Heart right ventricle (tissue), 16 donors: ENCODE measurements at places on chromosomes 16 and 17. TPM values are rescaled to one million over a fixed set of nuclear protein-coding genes. Genes with fewer than 3 reads are reported as not detected.

Gene PLXDC1
- 9.5 TPM for total RNA-seq

DNA sequence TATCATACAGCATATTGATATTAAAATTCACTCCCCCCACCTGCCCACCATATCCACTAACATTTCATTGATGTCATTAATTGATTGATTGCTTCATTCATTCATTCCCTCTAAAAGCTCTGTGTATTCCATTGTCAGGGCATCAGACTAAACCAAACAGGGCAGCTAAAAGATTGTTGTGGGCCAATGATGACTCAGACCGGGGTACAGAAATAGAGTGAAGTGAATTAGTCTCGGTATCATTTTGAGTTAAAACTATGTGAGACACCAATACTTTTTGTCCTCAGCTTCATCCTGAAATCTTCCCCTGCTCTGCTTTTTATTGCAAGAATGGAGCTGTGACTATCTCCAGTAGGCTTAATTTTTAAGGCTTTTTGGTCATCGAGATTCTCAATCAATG, 868.3 kb downstream of the CDH11 start:
- DNase-seq: no peak

DNA sequence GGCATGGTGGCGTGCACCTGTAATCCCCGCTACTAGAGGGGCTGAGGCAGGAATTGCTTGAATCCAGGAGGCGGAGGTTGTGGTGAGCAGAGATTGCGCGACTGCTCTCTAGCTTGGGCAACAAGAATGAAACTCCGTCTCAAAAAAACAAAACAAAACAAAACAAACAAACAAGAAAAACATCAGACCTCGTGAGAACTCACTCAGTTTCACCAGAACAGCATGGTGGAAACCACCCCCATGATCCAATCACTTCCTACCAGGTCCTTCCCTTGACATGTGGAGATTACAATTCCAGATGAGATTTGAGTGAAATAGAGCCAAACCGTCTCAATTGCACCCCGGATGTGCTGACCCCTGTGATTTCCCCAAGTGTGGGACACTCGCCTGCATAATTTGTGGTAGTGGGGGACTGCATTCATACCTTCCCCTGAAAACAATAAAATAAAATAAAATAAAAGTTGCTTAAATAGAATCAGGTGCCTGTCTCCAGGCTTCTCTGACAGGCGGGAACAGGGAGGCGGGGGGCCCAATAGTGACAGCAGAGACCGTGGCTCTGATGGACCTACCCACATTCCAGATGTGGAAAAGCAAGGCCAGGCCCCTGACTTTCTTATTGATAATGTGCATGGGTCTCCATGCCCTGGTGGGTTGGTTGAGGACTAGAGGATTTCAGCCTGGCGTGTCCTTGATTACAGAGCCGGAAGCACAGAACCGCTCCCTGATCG, 13.1 kb downstream of the ZSCAN10 start:
- no peak for DNase-seq

GRCh38 chr17:77325577-77326075, 184.9 kb downstream of the SEC14L1 start:
- DNase-seq: no peak

GRCh38 chr16:27417047-27417671, 15.2 kb downstream of the IL21R start:
- DNase-seq: no peak
